ENCODE measurements at places on chromosomes 1 and 21.

- DNase-seq: no peak
Observed at GRCh38 chr1:113507552-113508214, 117.4 kb downstream of the MAGI3 start.

DNA sequence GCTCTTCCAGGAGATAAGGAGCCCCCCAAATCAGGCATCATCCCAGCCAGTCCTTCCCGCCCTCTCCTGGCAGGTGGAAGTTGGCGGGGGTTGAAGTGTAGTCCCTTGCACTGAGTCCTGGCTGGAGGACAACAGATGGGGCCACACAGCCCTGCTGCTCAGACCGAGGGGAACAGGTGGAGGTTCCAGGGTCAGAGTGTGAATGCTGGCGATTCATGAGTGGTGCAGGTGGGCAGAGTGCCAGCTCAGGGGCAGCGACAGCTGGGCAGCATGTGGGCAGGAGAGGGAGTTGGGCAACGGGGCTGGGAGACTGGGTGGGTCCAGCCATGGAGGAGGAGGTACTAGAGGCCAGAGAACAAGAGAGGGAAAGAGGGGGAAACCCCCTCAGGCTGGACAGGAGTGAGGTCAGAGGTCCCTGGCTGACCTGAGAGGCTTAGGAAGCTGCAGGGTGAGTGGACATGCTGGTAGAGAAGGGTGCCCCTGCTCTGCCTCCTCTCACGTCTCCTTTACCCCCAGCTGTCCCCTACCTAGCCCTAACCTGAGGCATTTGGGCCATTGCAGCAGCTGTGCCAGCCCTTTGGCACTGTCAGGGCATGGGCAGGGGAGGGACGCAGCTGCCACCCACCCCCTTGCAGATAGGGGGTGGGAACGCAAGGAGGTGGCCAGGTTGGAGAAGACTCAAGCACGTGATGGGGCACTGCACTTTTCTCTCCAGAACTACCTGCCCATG lies 11.3 kb upstream of the ADORA1 start:
- no peak for DNase-seq

- DNase-seq: no peak
Observed at GRCh38 chr1:211236633-211237320, 22.4 kb upstream of the RCOR3 start.

GRCh38 chr1:234600418-234601281 lies 9.3 kb downstream of the IRF2BP2 start:
- no peak for DNase-seq

DNA sequence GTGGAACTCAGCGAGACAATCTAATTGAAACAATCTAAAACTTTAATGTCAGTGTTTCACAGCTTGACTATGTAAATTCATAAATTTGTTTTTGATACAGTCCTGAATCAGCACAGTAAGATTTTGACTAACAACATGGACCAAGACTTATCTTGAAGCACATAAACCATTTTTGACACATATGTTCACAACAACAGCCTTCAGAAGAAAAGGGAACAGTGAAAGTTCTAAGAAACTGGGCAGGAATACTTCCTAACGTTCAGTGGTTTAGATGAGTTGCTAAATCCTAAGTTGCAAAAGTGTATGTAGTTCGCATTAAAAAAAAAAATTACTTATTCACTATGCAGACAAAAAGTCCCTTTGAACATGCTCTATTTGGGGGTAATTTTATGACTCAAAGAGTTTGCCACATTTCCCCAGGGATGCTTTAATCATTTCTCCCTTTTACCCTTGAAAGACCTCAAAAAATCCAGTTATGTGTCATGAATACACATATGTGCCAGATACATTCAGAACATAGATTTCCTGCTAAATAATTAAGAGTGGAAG lies 120.2 kb downstream of the MRPL39 start:
- DNase-seq: no peak

- DNase-seq: no peak
Observed at GRCh38 chr1:33328817-33329216, 7.9 kb upstream of the A3GALT2 start.

- DNase-seq: no peak
Observed at GRCh38 chr1:186722711-186723309, 42.6 kb upstream of the PTGS2 start.

- DNase-seq: no peak
Observed at GRCh38 chr1:114097109-114097508, 56.6 kb downstream of the SYT6 start.

GRCh38 chr1:201982623-201983379 lies at the start of gene RNPEP:
Gene RNPEP, plus strand, starts transcription at chr1:201982648. Its CDS starts 19 bp downstream, at chr1:201982667.
- peak; percentile 19 for DNase-seq

DNA sequence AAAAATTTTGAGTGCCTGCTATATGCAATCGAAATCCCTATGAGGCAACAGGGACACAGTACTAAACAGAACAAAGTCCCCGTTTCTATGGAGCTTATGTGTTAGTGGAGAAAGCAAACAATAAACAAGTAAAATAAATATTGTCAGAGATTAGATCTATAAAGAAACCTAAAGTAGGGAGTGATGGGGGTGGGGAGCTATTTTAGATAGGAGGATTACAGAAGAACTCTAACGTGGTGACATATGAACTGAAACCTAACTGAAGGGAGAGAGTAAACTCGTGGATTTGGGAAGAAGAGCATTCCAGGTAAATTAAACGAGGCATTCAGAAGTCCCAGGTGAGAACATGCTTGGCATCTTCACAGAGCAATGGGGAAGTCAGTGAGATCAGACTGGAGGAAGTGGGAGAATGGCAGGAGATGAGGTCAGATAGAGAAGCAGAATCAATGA lies 154.5 kb downstream of the DENND1B start:
- DNase-seq: no peak

- no peak for DNase-seq
Observed at GRCh38 chr21:16568244-16568643, 838.5 kb downstream of the USP25 start.

DNA sequence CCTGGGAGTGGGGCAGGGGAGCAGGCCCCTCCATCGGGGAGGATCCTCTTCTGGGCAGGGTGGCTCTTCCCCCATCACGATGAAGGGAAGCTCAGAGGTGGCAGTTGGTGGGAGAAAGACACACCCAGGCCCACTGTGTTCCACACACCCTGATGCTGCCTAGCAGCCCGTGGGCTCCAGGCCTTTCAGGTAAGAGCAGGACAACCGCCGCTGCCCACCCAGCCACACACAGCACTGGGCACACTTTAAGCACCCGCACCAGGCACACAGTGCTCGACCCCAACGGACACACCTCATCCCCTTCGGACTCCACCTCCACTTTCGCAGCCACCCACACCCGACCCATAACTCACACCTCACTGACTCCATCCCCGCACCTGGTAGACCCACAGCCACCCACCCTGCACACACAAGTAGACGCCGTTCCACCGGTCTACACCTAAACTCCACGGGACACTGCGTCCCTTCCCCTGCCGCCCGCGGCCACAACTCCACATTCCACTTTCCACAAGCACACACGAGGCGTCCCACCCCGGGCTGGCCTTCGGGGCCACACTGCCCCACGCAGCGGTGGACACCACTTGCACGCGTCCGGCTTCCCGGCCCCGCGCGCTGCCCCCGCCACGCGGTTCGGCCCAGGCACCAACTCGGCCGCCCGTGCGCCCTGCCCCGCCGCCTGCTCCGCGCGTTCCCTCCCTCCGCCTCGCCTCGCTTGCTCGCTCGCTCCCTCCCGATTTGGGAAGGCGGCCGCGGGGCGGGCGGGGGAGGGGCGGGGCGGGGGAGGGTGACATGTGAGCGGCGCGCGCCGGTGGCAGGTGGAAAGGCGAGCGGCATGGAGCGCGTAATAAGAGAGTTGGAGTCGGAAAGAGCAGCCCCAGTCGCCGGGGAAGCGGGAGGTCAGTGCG lies at the start of gene KCNQ4:
Gene KCNQ4, plus strand, starts transcription at position 787 of the 905 bp plus-strand sequence. CDS start 307 bp downstream, outside the sequence.
- peak; percentile 21 for DNase-seq

DNA sequence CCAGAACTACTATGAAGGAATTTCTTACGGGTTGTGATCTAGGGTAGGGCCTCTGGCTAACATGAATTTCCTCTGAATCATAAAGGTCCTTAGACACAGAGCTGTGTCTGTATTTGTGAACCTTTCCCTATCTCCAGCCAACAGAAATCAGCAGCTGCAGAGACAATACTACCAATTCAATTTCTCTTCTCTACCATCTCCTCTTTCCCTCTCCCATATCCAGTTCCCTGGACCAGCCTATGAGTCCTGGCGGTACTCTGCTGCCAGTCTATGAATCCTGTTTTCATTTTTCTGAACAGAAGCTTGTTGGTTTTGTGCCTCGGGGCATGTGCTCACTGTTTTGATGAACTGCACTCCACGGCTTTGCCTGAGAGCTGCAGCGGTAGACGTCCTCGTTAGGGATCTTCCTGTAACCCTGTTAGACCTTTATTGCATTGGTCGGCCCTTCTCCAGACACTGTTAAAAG lies 458.0 kb upstream of the VAMP3 start:
- DNase-seq: no peak

DNA sequence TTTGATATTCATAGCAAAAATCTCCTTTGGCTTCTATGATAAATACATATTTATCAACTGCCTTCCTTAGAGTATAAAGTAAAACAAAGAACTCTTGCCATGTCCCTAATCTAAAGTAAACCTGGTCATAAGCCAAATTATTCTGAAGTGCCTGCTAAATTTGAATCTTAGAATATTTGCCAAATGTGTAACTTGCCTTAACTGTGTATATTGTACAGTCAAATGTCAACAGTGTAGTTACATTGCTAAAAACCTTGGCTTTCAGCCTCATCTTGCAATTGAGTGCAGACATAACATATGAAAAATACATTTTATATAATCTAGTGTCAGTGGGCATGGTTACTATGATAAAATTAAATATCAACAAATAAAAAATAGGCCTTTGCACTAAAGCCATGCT lies 583.4 kb upstream of the ADAMTS5 start:
- no peak for DNase-seq

GRCh38 chr1:81662913-81663526 lies 137.7 kb upstream of the ADGRL2 start:
- DNase-seq: no peak

GRCh38 chr1:14263671-14264070 lies 334.8 kb upstream of the KAZN start:
- no peak for DNase-seq

- DNase-seq: no peak
Observed at GRCh38 chr1:212482006-212482636, 49.4 kb downstream of the NENF start.

DNA sequence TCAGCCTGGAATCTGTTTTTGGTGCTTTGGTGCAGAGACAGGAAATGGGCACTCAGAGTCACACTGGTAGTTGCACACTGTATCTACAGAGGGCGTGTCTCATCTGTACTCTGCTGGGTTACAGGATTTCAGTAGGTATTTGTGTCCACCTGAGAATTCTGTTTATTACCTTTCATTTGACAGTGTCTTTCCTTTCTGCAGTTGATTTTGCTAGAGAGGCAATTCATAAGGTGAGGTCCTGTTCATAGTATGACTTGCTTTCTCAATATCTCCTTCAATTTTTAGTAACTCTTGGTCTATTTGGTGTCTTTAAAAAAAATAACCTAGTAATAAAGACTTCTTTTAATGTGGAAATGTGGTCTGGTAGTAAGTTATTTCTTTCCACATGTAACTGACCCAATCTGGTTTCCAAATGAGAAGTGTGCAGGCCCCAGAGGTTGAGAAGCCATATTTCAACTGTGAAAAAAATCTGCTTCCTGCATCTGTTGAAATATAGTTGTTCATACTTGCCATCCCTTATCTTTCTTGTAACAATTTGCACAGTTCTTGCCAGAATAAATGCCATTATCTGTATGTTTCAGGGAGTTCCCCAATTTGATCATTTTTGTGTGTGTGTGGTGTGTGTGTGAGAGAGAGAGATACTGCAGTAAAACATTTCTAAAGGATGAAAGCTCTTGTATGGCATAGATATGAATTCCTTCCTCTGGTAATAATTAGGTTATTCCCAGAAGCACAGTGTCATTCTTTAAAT lies 78.4 kb upstream of the DNAJC6 start:
- no peak for DNase-seq

DNA sequence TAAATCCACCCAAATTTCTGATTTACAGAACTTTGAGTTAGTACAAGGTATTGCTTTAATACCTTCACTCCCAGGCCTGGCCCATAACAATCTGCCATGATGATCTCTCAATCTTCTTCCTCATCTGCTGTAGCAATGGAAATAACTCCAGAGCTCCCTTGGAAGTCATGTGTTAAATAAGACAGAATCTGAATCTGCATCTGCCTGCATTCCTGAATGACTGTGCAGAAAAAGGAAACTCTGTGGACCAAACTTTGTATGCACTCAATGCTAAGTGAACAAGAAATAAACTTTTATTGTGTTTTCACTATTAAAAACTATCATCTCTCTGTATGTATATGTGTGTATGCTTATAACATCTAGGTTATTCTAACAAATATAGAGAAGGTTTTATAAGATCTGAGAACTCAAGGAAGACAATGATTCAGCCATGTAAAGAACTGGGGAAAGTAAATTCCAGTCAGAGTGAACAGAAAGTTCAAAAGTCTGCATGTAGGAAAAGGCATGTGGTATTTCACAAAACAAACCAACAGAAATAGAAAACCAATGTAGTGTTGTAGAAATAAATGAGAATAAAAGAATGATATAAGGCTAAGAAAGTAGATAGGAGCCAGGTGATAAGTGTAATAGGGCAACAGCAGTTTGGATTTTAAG lies 390.2 kb downstream of the USH2A start:
- DNase-seq: no peak

DNA sequence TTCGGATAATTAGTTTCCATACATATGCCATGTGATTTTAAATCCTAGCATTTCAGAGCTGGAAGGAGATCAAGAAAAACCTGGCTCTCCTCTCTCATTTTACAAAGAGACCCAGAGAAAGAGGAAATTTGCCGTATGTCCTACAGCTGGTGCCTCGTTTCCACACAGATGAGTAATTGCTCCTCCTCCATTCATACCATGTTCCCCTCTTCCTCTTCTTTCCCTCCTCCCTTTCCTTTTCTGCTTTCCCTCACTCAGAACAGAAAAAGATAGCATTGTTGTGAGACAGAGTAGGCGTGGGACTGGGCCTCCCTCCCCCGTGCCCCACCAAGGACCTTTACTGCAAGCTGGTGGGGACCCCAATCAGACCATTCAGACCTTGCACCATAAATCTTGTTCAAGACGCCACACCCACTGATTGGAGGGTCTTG lies 13.7 kb upstream of the SLC44A3 start:
- DNase-seq: no peak

GRCh38 chr1:159945483-159946241 lies at the start of gene IGSF9:
Gene IGSF9, minus strand, starts transcription at chr1:159945613. Its CDS starts 2,159 bp downstream, at chr1:159943454.
- no peak for DNase-seq

DNA sequence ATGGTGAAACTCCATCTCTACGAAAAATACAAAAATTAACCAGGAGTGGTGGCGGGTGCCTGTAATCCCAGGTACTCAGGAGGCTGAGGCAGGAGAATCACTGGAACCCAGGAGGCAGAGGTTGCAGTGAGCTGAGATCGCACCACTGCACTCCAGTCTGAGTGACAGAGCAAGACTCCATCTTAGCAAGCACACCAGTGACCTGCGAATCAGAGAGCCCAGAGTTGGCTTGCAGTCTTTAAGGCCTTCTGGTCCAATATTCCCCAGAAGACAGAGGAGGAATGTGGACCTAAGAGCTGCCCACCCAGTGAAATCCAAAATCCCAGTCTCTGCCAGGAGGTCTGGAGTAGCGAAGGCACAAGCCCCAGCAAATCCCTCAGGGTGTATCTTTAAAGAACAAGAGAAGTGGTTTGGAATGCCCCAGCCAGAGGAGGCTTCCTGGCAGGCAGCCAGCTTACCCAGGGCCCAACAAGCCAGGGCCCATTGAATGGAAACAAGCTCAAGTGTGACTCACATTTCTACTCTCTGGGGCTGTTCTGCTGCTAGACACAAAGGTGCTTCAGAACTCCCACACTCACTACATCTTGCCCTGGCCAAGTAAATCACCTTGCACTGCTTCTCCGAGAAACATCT lies 23.9 kb downstream of the GPR161 start:
- DNase-seq: peak; percentile 16

Data from stimulated activated CD4-positive, alpha-beta T cell treated with anti-CD3 and anti-CD28 coated beads, TNF-alpha, amount 100 ng/mL, for 4 hours (primary cell).